A673 (cell line): ENCODE measurements at places on chromosomes 12 and 14.

DNA sequence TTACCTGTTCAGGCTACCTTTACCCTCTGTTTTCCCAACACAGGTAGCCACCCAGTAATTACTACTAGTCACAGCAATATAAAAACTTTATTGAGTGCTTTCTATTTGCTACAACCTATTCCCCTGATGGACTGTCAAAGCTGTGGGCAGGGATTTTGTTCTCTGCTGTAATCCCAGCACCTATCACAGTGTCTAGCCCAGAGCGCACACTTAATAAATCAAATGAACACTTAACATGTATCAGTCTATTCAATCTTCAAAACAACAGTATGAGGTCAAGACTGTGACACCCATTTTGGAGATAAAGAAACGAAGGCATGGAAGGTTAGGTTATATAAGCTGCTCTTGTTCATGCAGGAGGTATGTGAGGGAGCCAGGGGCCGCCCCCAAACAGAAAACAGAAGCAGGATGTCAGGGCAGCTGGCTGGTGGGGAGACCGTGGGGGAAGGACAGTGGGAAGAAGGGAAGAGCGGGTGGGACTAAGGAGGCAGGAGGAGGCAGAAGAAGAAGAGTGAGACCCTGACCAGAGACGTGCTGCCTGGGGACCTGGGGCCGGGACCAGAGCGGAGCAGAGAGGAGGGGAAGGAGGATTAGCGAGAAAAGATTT, 1.7 kb downstream of the TNFRSF1A start:
- DNase-seq: no peak

GRCh38 chr14:74710480-74710879, 2.4 kb downstream of the AREL1 start:
- no peak for DNase-seq

DNA sequence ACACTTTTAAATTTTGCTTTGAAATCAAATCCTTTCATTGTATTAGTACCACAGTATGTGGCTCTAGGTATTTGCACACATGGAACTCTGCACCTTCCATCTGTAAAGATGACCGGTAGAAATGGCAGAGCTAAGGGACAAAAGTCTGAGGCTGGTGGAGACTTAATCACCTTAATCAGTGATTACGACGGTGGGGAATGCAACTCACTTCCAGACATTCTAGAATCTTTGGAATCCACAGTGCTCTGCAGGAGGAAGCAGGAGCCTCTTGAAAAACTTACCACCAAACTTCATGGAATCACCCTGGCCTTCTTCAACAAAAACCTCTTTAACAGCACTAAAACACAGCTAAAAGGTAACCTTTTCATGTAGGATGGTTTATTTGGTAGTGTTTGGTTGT, 3.9 kb upstream of the DACT1 start:
- no peak for DNase-seq

DNA sequence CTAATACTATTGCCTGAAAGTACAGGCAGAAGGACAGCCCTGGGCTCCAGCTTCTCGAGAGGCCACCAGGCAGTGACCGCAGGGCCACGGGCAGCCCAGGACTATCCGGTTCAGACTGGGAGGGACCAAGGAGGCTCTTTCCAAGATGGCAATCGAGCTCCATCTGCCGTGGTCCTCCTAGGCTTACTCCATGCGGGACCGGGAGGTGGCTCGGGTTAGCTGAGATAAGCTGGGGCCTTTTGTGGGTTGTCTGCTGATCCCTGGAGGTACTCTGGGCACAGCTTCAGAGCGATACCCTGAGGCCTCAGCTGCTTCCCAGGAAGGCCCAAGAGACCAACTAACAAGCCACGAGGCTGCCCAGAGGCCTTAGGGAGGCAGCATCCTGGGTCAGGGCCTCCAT, 33.1 kb downstream of the SNRNP35 start:
- no peak for DNase-seq

DNA sequence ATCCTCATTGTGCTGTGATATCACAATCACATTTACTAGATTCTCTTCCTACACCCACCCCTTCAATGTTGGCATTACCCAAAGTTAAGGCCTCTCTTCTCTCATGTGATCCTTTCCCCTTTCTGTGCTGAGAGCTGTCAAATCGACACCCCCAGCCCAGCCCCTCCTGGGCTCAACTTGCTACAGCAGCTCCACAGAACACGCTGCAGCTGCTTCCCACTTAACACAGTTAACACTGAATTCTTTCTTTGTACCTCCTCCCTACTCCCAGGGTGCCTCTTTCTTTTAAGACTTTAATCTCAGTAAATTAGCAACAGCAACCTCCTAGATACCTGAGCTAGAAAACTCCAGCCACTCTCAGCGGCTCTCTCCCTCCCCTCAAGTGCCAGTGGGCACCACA, 17.8 kb downstream of the SPTB start:
- DNase-seq: no peak

DNA sequence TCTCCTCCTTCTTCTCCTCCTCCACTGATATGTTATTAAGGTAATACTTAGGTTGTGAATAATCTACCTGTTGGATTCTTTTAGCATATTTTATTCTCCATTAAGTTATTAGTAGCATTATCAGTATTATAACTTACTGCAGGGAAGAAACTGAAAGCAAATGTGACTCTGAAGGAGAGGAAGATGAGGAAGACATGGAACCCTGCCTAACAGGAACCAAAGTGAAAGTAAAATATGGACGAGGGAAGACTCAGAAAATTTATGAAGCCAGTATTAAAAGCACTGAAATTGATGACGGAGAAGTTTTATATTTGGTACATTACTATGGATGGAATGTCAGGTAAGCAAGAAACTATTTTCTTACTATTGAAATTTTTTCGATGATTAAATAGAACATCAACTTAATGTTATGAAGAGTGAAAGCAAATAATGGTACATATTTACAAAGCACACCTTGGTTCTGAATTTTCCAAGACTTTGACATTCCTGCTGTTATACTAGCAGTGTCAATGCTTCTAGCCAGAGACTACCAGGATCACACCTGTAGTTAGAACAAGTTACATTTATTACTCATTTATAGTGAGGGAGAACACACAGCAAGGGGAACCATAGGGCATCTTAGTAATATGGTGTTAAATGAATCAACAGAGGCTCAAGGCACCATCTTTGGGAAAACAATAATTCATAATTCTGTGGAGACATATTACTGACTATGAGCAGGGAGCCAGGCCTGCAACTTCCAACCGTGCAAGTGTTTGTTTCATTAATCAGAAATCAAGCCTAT, 42.0 kb upstream of the TOMM20L start:
- DNase-seq: no peak

DNA sequence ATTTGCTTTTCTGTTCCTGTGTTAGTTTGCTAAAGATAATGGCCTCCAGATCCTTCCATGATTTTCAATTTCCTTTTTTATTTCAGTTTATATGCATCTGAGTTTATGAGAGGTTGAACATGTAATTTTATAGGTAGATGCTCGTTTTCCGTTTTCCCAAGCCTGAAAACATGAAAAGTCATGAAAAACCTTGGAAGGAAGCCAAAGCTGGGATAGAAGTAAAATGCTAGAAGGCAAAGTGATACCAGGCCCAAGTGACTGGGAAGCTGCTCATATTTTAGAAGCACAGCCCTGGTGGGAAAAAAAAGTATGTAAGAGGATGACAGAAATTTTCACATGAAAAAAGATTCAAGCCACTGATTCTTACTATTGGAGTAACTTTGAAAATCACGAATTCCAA, 290.8 kb downstream of the PRKD1 start:
- no peak for DNase-seq

GRCh38 chr12:111925171-111925570, 83.1 kb downstream of the MAPKAPK5 start:
- DNase-seq: no peak

DNA sequence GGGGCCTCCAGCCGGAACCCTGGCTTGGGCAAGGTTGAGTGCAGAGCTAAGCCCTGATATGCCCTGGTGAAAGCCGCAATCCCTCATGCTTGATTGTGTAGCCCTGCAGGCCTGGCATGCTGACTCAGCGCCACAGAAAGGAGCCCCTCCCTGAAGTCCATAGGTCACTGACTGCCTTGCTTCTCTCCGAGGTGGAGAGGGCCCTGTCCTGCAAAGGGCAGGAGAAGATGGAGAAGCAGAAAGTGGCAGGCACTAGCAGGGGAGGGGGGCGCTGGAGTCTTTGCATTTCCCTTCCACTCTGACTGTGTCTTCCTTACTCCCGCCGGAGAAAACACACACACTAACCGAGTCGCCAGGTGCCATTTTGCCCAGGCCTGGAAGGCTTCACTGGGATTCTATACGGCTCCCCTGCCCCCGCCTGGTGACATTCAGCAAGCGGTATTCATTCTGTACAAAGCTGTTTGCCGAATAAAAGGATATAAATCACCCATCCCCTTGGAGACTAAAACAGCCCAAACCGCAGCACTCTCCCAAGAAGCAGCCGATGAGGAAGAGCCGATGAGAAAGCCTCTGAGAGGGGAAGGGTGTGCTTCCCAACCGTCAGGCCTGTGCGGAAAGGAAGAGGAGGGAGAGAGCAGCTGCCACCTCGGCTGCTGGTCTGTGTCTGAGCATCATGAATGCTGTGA, 69.8 kb downstream of the SLC6A12 start:
- DNase-seq: no peak

DNA sequence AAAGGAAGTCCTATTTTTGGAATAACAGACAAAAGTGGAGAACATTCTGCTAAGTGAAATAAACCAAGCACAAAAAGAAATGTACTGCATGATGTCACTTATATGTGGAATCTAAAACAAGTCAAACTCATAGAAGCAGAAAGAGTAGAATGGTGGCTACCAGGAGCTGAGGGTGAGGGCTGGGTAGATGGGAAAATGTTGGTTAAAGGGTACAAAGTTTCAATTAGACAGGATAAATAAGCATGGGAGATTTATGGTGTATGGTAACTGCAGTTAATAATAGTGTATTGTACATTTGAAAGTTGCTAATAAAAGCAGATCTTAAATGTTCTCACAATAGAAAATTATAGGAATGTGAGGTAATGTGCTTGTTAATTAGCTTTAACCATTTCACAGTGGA, 12.8 kb downstream of the LUM start:
- no peak for DNase-seq

DNA sequence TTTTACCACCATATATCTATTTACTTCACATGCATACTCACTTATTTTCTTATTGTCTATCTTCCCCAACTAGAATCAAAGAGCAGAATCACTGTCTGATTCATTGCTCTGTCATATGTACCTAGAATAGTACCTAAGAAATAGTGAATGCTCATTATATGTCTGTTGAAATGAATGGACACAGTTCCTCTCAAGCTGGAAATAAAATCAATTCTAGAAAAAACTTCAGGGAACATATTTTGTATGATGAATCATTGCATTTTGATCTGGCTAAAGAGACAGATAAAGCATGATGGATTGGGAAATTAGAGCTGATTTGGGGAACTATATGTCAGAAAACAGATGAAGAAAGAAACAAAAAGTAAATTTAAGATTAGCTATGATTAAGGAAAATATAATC, 623.3 kb downstream of the C12orf50 start:
- DNase-seq: no peak

DNA sequence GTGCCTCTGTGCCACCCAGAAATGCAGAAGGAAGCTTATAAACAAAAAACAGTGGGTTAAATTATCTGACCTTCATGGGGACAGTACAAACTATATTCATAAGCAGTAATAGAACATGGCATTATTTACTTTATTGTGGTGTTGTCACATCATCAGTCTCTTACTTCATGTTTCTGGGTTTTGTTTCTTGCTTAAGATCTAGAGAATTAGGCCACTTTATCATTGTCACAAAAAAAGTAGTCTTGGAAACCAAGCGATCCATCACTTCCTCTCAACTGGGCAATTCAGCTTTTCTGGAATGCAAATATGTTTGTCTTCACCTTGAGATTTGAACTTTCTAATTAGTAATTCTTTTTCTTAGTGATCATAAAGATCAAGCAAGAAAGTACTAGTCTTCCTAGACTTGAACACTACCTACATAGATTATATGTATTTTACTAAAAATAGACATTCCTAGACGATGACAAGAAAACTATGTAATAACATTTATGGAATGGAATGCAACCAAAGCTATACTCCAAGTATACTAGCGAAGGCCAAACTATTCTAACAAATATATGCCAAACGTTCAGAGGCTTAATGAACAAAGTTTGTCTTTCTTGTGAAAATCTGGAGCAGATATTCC, 363.4 kb downstream of the DAD1 start:
- no peak for DNase-seq

DNA sequence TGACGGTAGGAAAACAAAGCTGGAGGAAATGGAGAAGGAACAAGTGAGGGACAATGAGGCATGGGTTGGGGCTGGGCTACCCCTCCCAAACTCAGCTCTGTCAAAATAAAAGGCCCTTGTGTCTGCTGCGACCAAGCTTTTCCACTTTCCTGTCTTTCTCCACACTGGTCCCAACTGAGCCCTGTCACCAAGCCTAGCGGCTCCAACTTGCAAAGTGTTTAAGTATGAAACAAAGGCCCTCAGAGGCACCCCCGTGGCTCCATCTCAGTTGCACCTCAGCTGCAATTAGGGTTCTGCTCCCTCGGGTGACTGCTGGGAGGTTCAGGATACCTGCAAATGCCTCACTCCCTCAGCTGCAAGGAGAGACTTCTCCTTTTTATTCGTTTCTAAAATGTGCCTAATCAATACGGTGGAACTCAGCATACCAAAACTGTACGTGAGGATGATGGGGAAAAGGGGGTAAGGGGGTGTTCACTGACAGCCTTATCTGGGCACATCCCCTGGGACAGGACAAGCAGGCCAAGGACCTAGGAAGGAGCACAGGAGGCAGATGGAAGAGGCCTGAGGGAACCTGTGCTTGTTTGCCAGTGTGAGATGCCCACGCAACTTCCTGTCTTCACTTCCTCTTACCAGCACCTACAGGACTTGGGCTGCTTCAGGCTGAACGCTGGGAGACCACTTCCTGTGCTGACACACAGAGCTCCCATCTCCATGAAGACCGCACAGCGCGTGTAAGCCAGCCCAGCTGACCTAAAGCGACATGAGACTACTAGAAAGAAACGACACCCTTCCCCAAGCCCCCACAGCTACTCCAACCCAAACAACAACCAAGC, 8.9 kb downstream of the VAMP1 start:
- no peak for DNase-seq

DNA sequence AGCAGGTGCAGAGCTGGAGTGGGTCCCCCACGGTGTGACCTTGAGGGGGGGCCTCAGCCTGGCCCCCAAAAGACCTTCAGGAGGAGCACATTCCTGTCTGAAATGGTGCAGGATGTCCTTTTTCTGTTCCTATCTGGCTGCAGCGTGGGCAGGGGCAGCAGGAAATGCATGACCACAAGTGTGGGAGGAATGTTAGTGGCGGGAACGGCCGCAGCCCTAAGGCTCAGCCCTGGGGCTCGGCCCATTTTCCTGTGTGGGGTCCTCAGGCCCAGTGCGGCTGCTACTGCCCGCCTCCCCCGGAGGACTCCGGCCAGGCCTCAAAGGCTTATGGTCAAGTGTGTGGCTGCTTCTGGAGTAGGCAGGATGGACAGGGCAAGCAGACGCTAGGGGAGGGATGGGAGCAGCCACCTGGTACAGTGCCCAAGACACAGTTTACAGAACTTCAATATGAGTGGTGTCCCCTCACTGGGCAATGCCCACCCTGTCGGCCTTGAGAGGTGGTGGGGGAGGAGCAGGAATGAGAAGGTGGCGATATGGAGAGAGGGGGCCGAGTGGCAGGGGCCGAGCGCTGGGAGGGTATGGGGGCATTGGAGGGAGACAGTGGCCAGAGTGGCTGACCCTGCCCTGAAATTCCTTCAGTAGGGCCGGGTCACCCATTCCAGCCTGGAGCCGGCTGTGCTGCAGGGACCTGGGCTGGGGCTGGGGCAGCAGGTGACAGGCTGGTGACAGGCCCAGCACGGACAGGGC, 137.4 kb downstream of the CALM1 start:
- no peak for DNase-seq

- no peak for DNase-seq
Measured at GRCh38 chr12:2691006-2691344, 103.8 kb upstream of the FKBP4 start.
